Stimulated activated CD8-positive, alpha-beta memory T cell treated with anti-CD3 and anti-CD28 coated beads, Interleukin-4, amount 100 ng/mL, for 1 hour (primary cell): ENCODE measurements at places on chromosomes 6 and 20.
A peak's percentile ranks its signal among the peaks of the same experiment; 100 is the strongest.

DNA sequence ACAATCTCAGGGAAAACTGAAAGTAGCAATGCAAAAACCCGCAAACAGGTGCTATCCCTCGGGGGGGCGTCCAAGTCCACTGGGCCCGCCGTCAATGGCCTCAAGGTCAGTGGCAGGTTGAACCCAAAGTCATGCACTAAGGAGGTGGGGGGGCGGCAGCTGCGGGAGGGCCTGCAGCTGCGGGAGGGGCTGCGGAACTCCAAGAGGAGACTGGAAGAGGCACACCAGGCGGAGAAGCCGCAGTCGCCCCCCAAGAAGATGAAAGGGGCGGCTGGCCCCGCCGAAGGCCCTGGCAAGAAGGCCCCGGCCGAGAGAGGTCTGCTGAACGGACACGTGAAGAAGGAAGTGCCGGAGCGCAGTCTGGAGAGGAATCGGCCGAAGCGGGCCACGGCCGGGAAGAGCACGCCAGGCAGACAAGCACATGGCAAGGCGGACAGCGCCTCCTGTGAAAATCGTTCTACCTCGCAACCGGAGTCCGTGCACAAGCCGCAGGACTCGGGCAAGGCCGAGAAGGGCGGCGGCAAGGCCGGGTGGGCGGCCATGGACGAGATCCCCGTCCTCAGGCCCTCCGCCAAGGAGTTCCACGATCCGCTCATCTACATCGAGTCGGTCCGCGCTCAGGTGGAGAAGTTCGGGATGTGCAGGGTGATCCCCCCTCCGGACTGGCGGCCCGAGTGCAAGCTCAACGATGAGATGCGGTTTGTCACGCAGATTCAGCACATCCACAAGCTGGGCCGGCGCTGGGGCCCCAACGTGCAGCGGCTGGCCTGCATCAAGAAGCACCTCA lies 166.3 kb downstream of the DTNBP1 start:
- no peak for DNase-seq

- DNase-seq: no peak
These were observed 51.0 kb upstream of the ZFP64 start for GRCh38 chr20:52242237-52243230.

GRCh38 chr20:14915356-14915755 lies 577.9 kb upstream of the FLRT3 start:
- DNase-seq: no peak

DNA sequence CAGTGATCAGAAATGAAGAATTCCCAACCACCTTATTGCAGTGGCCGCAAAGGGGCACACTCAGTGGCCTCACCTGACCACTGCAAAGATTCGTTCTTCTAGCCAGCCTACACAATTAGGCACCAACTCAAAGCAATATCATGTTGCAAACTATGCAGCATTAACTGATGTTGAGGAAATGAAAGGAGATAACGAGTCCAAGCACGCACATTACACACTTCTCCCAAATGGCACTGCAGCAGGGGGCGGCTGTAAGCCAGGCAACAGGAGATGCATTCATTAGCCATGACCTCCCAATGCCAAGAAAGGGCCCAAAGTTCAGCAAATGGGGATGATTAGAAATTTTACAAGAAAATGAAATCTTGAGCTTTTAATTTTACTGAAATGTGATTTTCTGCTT lies 39.3 kb downstream of the ATXN1 start:
- DNase-seq: no peak

DNA sequence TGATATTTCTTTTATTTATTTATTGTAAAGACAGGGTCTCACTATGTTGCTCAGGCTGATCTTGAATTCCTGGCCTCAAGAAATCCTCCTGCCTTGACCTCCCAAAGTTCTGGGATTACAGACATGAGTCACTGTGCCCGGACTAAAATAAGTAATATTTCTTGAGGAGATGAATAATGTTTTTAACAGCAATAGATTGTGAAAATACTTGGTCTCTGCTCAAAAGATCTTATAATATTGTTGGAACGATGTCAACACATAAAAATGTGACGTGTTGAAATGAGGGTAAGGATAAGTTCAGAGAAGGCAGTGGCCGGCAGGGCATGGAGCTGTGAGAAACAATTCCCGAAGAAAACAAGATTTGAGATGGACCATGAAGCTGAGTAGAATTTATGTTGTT lies 178.7 kb downstream of the GJA1 start:
- no peak for DNase-seq

GRCh38 chr6:37168811-37169495 lies 999 bp upstream of the PIM1 start:
- no peak for DNase-seq

DNA sequence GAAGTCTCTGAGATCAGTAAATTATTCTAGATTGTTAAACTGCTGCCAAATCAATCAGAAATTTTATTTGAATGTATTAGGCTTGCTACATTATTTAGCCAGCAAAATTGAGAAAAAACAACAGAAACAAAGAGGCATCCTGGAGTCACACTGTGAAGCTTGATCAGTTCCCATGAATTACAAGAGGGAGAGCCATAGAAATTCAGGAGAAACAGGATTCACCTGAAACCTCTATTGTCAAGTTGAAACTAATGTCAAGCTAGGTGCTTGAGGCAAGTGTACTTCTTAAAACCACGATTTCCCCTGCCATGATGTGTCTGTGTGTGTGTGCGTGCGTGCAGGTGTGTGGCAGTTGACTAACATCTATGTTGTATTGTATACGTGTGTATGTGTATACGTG lies 439.1 kb upstream of the NOX3 start:
- DNase-seq: no peak

GRCh38 chr6:118744261-118744941 lies 93.0 kb upstream of the CEP85L start:
- no peak for DNase-seq

DNA sequence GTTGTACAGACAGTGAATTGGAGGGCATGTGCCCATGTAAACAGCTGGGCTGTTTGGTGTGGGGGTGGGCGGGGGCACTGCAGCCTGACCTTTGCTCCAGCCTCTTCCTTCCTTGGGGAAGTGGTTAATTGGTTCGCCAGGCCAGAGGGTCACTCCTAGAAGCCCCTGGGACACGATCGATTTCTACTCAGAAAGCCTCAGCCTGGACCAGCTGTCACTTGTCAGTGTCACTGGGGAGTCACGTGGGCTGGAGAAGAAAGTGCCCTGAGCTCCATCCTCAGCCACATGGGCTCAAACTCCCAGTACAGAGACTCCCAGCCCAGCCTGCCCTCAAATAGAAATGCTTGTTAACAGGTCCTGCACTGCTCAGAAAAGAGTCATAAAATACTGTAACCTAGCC lies 423.8 kb upstream of the SULF2 start:
- DNase-seq: no peak

- no peak for DNase-seq
These were observed 203.5 kb upstream of the JAG1 start for GRCh38 chr20:10877342-10877741.

DNA sequence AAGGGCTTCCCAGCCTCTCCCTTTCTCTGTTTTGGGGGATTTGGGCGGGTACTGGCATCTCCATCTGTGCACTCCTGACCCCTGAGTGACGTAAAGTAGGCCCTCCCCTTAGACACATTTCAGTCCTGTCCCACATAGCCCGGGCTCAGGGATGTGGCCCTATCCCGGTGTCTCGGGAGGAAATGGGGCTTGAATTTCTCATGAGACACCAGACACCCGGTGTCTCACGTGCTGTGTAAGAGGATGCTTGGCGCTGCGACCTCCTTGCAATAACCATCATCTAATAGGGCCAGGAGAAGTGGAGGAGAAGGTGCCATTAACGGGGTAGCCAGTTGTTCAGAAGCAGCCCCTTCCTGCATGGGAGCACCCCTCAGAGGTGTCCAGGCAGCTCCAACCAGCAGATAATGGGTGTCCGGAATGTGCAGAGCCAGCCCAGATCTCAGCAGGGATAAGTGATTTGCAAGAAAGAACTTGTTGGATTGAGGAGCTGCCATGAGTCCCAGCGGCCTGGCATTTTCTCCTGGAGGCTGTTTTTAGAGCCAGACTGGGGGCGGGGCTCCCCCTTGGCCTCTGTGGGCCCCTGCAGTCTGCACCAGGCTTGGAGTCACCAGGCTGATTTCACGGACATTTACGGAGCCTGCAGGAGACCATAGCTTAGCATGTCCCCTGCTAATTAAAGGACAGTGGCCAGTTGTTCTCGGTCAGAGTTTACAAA lies 372.0 kb downstream of the PREX1 start:
- no peak for DNase-seq

DNA sequence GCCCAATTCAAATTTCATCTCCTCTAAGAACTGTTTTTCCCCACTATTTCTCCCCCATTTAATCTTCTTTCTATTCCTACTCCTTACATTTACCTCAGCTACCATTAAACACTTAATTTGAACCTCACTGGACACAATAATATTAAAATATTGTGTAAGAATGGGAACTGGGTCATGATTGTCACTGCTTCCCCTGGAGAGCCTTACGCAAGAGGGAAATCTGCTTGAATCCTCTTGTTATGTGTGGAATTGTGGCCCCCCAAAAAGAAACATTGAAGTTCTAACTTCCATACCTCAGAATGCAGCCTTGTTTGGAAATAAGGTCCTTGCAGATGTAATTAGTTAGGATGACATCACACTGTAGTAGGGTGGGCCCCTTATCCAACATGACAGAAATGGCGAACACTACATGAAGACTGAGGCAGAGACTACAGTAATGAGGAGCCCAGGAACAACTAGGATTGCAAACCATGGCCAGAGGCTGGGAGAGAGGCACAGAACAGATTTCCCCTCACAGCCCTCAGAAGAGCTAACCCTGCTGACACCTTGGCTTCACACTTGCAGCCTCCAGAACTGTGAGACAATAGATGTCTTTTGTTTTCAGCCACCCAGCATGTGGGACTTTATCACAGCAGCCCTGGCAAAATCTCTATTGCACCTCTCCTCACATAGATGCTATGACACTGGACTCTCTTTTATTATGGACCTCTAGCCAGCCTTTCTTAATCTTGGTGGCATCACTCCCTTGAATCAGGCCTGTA lies 29.9 kb downstream of the HIVEP2 start:
- DNase-seq: no peak

- DNase-seq: no peak
These were observed 48.8 kb upstream of the TSHZ2 start for GRCh38 chr20:52923123-52923937.

- no peak for DNase-seq
These were observed 41.4 kb downstream of the MAP3K5 start for GRCh38 chr6:136750696-136751521.

- DNase-seq: no peak
These were observed 29.1 kb downstream of the AGPAT4 start for GRCh38 chr6:161244725-161245124.

DNA sequence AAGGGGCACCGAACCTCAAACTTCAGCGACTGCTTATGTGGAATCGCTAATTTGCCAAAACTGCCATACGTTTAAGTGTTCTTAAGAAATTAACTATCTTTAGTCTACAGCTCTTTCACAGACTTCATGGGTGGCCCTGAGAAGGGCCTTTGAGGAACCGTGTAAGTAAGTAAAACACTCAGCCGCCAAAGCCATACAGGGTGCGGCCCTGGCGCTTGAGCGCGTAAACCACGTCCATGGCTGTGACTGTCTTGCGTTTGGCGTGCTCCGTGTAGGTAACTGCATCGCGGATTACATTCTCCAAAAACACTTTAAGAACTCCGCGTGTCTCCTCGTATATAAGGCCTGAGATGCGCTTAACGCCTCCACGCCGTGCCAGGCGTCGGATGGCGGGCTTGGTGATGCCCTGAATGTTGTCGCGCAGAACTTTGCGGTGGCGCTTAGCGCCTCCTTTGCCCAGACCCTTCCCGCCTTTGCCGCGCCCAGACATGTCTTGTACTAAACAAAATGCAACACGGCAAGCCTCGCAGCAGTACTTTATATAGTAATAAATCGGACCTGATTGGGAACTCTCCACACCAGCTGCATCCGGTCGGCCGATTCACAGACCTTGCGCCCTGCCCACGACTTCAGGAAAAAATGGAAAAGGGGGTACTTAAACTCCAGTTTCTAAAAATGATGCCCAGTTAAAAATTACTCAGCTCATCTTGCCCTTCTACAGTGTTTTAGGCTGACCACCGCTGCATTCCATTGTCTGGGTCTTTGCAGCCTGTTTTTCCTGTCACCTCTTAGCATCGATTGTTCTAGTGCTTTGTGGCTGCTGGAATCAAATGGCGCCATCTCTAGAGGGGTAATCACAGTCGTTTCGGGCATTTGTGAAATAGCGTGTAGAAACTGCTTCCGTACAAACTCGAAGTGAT lies 38.9 kb downstream of the OR2B2 start:
- DNase-seq: peak; percentile 16

- no peak for DNase-seq
These were observed 30.5 kb upstream of the RPP40 start for GRCh38 chr6:5034328-5034727.

- no peak for DNase-seq
These were observed 175.9 kb upstream of the SCGN start for GRCh38 chr6:25476126-25476525.

DNA sequence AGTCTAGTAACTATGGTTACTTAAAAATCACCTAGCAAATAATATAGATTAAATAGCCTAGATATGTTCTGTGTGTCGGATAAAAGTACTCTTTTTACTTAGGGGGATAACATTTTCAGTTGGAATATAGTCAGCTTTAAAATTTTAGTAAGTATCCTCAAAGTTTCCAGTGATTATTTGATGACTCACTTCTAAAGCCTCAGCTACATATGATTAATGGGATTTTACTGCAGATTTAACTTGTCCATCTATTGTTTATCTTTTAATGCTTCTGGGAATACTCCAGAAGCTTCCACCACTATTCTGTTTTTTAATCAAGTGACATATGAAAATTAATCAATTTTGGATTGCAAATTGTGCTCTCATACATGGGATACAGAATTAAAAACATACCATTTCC lies 8.7 kb upstream of the TENT5A start:
- no peak for DNase-seq

- DNase-seq: no peak
These were observed 38.6 kb downstream of the HEBP2 start for GRCh38 chr6:138442663-138443062.

DNA sequence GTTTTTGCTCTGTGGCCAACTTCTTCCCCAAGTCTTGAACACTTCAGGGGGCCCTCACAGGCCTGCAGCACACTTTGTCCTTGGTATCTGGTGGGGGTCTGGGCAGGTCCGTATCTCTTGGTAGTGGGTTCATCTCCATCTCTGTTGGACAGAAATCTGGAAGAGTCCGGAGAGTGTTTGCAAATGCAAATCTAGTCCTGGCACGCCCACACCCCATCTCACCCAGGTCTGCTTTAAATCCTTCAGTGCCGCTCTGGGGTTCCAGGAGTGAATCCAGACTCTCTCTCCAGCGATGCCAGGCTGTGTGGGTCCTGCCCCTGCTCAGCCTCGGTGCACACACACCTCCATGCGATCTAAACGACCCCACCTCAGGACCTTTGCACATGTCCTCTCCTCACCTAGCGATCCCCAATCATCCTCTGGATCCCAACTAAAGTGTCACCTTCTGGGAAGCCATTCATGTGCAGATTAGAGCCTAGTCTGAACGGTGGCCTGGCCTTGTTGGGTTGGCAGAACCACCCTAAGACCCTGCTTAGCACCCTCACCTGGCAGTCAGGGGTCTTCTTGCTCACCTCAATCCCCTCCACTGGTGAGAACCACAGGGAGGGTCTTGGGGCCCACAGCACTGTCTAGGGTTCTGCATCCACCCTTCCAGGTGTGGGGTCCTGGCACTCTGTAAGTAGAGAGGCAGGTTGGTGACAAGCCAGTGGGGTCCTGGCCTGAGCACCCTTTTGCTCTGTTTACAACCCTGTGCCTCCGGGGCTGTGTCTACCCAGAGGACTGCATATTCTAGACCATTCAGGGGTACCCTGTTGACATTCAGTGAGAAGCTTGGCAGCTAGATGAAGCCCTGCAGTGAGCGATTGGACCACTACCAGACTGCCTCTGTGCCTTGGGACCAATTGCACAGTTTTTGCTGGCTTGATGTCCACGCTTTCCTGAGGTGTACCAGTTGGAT lies 100.8 kb downstream of the SYCP2 start:
- DNase-seq: no peak

GRCh38 chr6:15614277-15614676 lies 48.6 kb downstream of the DTNBP1 start:
- DNase-seq: no peak
